ENCODE measurements at places on chromosomes 3 and 15. TPM values are rescaled to one million over a fixed set of nuclear protein-coding genes. Genes with fewer than 3 reads are reported as not detected.

KCNMB3 gene
- total RNA-seq = 4.4 TPM

RASA2 gene
- total RNA-seq = 12.6 TPM

DNA sequence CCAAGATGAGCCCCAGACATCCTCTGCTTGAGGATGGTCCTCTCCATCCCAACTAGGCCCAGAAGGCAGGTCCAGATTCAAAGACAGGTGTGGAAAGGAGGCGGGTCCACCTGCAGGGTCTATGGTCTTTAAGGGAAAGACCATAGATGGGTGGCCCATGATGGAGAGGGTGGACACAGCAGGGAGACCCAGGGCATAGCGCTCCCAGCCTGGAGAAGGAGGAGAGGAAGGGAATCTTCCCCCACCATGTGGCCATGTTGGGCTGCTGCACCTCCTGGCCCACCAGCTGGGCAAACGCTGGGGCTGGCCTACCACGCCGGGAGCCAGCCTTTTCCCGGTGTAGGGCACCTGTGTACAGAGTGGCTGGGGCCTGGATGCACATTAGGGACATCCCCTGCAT, 265.2 kb upstream of the TLE3 start:
- H3K27ac ChIP-seq = no peak overlapping the region
- H3K4me3 ChIP-seq = no peak overlapping the region
- H3K36me3 ChIP-seq = no peaks in the 10 kb centered on the region

DNA sequence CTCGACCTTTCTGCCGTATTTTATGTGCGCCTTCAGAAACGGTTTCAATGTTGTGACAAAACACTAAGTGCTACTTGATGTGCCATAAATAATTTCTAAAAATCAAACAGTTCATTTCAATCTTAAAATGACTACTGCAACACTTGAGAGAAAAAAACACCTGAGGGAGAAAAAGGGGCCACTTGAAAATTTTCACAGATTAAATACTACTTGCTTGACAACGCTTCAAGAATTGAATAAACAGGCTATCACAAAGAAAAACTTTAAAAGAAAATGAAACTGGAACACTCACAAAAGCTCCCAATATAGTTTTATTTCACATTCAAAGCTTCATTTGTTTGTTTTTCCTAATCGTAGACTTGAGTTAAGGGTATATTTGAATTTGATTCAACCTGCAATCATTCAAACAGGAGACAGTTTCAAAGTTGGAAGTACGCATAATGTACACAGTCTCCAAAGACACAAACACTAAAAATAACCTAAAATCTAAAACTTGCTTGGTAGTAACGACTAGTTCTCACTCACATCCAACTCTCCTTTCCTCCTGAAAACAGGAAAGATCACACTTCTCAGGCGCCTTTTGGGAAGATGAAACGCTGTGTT, 380.7 kb downstream of the ERC2 start:
- H3K27ac ChIP-seq = no peak overlapping the region
- no peaks in the 10 kb centered on the region for H3K27me3 ChIP-seq
- no peaks in the 10 kb centered on the region for H3K36me3 ChIP-seq
- H3K4me3 ChIP-seq = no peak overlapping the region
- H3K4me1 ChIP-seq = peaks cover 16% of the 10 kb centered on the region

- no peaks in the 10 kb centered on the region for H3K27me3 ChIP-seq
- H3K4me1 ChIP-seq = peaks cover 27% of the 10 kb centered on the region
- H3K4me3 ChIP-seq = no peak overlapping the region
- peak overlapping the region; percentile 28 for H3K27ac ChIP-seq
Observed at GRCh38 chr3:64895991-64896895, 208.4 kb upstream of the ADAMTS9 start.

DNA sequence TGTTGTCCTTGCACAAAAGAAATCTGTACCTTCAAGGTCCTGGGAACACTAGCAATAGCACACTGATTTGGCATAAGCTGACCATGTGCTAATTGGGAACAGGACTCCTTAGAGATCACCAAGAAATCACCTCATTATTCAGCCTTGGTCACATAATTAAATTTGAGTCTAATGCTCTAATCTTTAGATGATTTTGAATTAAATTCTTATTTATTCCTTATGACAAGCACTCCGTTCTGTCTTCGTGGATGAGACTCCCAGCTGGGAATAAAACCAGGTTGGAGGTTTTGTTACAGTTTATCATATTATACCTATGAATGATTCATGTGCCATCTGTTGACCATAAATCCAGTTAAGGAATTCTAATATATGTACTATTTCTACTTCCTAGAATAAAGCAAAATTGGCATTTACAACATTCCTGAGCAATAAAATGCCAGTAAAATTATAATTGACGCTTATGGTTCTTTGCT, 162.2 kb downstream of the MYRIP start:
- H3K36me3 ChIP-seq = no peaks in the 10 kb centered on the region
- H3K4me3 ChIP-seq = no peak overlapping the region
- no peaks in the 10 kb centered on the region for H3K4me1 ChIP-seq
- H3K27ac ChIP-seq = no peak overlapping the region
- no peaks in the 10 kb centered on the region for H3K27me3 ChIP-seq

- H3K4me3 ChIP-seq = peak overlapping the region; percentile 27
- no peaks in the 10 kb centered on the region for H3K27me3 ChIP-seq
- H3K36me3 ChIP-seq = no peaks in the 10 kb centered on the region
Observed at GRCh38 chr15:40594429-40594836, 384 bp downstream of the KNL1 start.

- no peak overlapping the region for H3K27ac ChIP-seq
- no peaks in the 10 kb centered on the region for H3K27me3 ChIP-seq
- no peaks in the 10 kb centered on the region for H3K36me3 ChIP-seq
Observed at GRCh38 chr3:99242271-99242670, 340.8 kb upstream of the DCBLD2 start.

- DNase-seq = no peak
- no peaks in the 10 kb centered on the region for H3K27me3 ChIP-seq
- H3K4me3 ChIP-seq = no peak overlapping the region
- no peaks in the 10 kb centered on the region for H3K4me1 ChIP-seq
- H3K27ac ChIP-seq = no peak overlapping the region
Observed at GRCh38 chr3:21654241-21654640, 96.8 kb downstream of the ZNF385D start.

- H3K36me3 ChIP-seq = no peaks in the 10 kb centered on the region
- H3K4me1 ChIP-seq = peaks cover 68% of the 10 kb centered on the region
- peak; percentile 76 for DNase-seq
- H3K4me3 ChIP-seq = no peak overlapping the region
- H3K27me3 ChIP-seq = no peaks in the 10 kb centered on the region
Observed at GRCh38 chr3:146162561-146162960, 1.6 kb upstream of the PLOD2 start.

ANKRD34C gene
- total RNA-seq = not detected

DNA sequence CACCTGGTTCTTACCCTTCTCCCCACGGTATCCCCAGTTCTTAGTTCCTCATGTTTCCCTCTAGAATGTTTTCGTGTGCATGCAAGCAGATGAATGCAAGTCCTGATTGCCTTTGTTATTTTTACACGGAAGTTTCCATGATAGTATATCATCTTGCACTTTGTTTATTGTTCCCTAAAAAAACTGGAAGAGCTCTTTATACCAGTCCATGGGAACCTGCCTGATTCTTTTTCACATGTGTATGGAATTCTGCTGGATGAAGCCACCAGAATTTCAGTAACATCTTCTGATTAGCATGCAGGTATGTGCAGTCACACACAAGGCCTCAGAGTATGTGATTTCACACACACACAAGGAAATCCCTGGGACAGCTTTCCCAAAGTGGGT, 16.0 kb upstream of the LRRK1 start:
- peak overlapping the region; percentile 91 for H3K27ac ChIP-seq
- no peak overlapping the region for H3K4me3 ChIP-seq
- H3K27me3 ChIP-seq = no peaks in the 10 kb centered on the region
- DNase-seq = no peak
- H3K4me1 ChIP-seq = peaks cover 3% of the 10 kb centered on the region
- no peaks in the 10 kb centered on the region for H3K36me3 ChIP-seq

DNA sequence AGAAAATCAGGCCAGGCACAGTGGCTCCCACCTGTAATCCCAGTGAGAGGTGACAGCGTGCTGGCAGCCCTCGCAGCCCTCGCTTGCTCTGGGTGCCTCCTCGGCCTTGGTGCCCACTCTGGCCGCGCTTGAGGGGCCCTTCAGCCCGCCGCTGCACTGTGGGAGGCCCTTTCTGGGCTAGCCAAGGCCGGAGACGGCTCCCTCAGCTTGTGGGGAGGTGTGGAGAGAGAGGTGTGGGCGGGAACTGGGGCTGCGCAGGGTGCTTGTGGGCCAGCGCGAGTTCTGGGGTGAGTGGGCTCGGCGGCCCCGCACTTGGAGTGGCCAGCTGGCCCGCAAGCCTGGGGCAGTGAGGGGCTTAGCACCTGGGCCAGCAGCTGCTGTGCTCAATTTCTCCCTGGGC, 252.6 kb downstream of the FOXP1 start:
- no peak overlapping the region for H3K4me3 ChIP-seq
- no peak overlapping the region for H3K27ac ChIP-seq
- no peak for DNase-seq

NUP210 gene
- 14.5 TPM for total RNA-seq

GRCh38 chr3:195763076-195763830, 42.5 kb downstream of the MUC20 start:
- no peak overlapping the region for H3K27ac ChIP-seq
- H3K4me3 ChIP-seq = no peak overlapping the region

DNA sequence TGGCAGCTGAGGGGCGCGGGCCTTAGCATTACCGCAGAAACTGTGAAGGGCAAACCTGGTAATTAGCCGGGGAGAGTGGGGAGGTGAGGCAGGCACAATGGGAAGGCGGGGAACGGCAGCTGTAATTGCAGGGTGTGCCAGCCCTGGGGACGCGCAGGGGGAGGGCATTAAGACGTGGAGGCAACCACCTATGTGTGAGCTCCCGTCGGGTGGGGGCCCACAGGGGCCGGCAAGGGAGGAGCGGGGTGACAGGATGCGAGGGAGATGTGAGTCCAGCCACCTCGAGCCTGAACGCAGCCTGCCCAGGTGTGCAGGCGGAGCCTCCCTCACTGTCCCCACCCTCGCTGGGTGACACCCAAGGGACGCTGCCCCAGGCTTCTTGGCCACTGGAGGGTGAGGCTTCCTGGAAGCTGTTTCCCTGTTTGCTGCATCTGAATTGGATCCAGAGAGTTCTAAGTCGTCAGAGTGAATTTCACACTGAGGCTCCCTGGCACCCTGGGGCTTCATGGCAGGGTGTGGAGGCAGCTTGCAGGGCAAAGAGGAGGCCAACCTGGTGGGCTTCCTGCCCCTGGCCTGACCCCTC, 130.6 kb upstream of the MEF2A start:
- no peaks in the 10 kb centered on the region for H3K36me3 ChIP-seq
- no peak for DNase-seq
- H3K27ac ChIP-seq = no peak overlapping the region
- peaks cover 34% of the 10 kb centered on the region for H3K4me1 ChIP-seq
- no peak overlapping the region for H3K4me3 ChIP-seq

GRCh38 chr3:66593978-66594377, 93.2 kb upstream of the LRIG1 start:
- no peaks in the 10 kb centered on the region for H3K36me3 ChIP-seq
- no peaks in the 10 kb centered on the region for H3K4me1 ChIP-seq
- no peak overlapping the region for H3K27ac ChIP-seq
- H3K27me3 ChIP-seq = no peaks in the 10 kb centered on the region
- H3K4me3 ChIP-seq = no peak overlapping the region
- no peak for DNase-seq

SOX14 gene
- not detected for total RNA-seq

DNA sequence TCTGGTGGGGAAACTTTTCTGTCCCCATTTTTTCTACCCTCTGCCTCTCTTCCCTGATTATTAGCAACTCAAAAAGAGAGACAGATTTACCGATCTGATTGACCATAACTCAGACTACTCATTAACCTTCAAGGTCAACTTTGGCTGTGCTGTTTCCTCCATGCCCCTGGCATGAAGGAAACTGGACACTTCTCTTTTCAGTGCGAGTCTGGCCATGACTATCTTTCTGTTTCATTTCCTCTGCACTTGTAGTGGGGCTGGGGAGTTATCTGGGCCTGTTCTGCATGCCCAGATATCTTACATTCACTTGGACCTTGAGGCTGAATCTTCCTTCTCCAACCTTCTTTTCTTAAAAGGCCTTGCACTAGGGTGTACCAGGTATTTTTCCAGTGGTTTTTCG, 76.9 kb upstream of the SLCO2A1 start:
- no peak overlapping the region for H3K27ac ChIP-seq
- no peaks in the 10 kb centered on the region for H3K36me3 ChIP-seq
- no peak overlapping the region for H3K4me3 ChIP-seq
- no peak for DNase-seq

CHST2 gene
- 14.0 TPM for total RNA-seq

KNG1 gene
- total RNA-seq = not detected

- no peak overlapping the region for H3K4me3 ChIP-seq
- peaks cover 50% of the 10 kb centered on the region for H3K4me1 ChIP-seq
- no peak overlapping the region for H3K27ac ChIP-seq
- no peaks in the 10 kb centered on the region for H3K36me3 ChIP-seq
- no peak for DNase-seq
Observed at GRCh38 chr3:66485291-66485968, 15.4 kb downstream of the LRIG1 start.

DNA sequence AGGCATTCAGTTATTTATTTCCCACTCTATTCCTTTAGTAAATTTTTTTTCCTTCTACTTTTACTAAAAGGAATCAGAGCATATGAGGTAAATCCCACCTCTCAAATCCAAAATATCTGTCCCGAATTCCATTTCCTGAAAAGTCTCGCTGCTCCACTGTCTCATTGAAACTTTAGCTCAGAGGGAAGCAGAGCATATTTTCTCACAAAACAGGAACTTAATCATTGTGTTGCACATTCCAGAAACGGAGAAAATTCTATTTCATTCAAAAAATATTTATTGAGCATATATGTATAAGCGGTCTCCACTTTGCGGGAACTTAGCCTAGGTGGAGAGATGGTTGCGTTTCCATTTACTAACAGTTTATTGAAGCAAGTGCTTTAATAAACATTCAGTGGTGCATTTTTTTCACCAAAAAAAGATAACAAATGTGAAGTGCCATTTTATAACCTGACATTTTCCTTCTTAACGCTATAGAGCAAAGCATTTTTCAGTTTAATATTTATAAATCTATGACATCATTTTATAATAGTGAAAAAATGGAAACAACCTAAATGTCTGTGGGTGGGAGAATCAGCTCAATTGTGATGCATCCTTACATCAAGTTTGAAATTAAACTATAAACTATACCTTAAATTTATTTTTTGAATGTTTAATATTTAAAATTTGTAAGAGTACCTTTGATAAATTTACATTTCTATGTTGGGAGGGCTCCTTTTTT, 67.2 kb upstream of the CSTA start:
- H3K27ac ChIP-seq = no peak overlapping the region
- DNase-seq = no peak
- no peaks in the 10 kb centered on the region for H3K36me3 ChIP-seq
- no peaks in the 10 kb centered on the region for H3K4me1 ChIP-seq
- no peak overlapping the region for H3K4me3 ChIP-seq
- H3K27me3 ChIP-seq = no peaks in the 10 kb centered on the region

SPSB4 gene
- not detected for total RNA-seq

DNA sequence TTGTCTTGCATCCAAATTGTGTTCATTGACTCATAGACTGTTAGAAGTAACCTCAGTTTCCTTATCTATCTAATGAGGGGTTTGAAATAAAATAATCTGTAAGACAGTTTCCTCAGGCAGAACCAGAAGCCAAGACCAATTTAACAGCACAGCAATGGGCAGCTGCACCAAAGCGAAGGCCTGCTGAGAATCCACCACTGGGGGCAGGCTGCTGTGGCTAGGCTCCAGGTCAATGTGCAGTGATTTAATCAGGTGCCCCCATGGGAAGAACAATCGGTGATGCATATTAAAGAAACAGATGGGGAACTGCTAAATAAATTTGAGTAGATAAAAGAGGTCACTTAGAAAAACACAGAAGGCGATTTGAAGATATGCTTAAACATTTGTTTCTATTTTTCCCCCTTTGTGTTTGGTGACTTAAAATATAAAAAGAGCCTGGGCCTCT, 28.0 kb upstream of the TMOD3 start:
- DNase-seq = peak; percentile 29
- H3K27ac ChIP-seq = no peak overlapping the region
- no peaks in the 10 kb centered on the region for H3K4me1 ChIP-seq
- no peak overlapping the region for H3K4me3 ChIP-seq

CPEB1 gene
- total RNA-seq = 4.9 TPM
